ENCODE measurements at places on chromosomes 2 and 18. TPM values are rescaled to one million over a fixed set of nuclear protein-coding genes. Genes with fewer than 3 reads are reported as not detected.

- DNase-seq, result no peak
Measured at GRCh38 chr2:240514631-240515030, 43.2 kb downstream of the ANKMY1 start.

DNA sequence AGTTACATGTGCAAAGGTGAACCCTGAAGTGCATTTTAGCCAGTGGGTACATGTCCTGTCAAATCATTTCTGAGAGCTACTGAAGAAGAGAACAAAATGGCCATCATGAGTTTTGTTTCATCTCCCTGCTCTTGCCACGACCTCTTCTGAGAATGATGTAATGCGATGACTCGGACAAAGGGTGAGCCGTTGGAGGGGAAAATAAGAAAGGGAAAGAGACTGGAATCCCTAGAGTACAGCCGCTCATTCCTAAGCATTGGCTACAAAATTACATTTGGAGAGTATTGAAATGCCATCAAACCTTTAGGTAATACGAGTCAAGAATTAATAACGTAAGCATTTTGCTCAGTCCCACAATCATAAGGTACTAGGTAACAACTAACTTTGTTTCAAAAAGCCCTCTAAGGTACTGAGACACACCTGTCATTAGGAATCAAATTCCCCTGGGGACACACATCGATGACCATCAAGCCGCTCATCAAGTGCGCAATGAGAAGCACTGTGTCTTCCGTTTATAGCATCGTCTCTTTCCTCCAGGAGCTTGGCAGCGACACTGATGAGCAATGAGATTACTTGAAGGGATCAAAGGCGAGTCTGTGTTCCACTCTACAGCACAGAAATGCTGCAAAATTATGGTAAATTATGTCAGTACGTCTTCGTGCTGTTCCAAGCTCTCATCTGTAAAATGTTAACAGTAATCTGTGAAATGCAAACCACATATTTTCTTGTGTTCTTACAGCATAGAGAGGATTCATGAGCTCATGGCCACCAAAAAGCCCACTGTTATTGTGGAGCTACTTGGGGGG lies 97.3 kb upstream of the PIEZO2 start:
- DNase-seq, result no peak

GRCh38 chr2:27640722-27641245 lies 11.9 kb downstream of the GPN1 start:
- no peak for DNase-seq

GRCh38 chr2:191158747-191159146 lies 8.0 kb upstream of the STAT4 start:
- DNase-seq, result no peak

- no peak for DNase-seq
Measured at GRCh38 chr18:21184396-21184996, 57.5 kb upstream of the GREB1L start.

- DNase-seq, result no peak
Measured at GRCh38 chr2:78118037-78118436, 595.9 kb upstream of the LRRTM4 start.

GRCh38 chr18:33010149-33010548 lies 237.3 kb upstream of the KLHL14 start:
- DNase-seq, result no peak

DNA sequence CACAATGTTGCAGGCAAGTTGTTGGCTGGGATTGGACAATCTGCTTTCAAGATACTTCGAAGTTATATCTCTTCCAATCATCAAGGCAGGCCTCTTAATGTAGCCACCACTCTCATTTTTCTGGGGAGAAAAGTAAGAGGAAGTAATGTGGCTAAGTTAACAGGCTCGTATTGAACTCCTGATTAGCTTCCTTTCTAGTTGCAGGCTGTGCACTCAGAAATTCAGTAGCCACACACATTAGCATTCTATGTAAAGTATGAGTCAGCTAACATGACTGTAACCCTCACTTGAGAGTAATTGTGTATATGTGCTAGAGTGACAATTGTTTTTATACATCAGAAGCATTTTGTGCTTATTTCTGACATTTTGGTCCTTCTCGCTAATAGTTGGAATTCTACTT lies 3.3 kb downstream of the TWSG1 start:
- DNase-seq, result no peak

- no peak for DNase-seq
Measured at GRCh38 chr2:105521176-105521575, 122.3 kb upstream of the FHL2 start.

IL1RL1 gene
- 4.7 TPM for total RNA-seq

THSD7B gene
- total RNA-seq, result 0.11 TPM

KCNJ3 gene
- total RNA-seq, result 0.68 TPM
